ENCODE measurements at places on chromosomes 16 and 17.

GRCh38 chr17:44503147-44504029 is at the start of gene GPATCH8:
Gene GPATCH8, minus strand, starts transcription at chr17:44503406. Its CDS starts 36 bp downstream, at chr17:44503370.
- DNase-seq: peak; percentile 90

- no peak for DNase-seq
Measured at GRCh38 chr16:11235703-11235991, 20.4 kb downstream of the SOCS1 start.

DNA sequence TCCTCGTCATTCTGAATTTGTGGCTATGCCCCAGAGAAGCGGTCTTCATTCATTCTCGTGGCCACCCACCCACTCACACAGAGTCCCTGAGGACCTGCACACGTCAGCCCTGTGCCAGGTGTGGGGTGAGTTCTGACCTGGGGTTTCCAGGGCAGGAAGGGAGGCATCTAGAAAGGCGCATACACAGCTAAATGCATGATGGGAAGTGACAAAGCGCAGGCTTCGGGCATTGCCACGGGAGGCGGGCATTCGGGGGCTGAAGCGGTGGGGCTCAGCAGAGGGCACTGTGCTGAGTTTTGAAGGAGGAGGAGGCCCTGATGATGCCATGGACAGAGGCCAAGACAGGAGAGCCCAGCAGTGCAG is 10.9 kb downstream of the UBALD2 start:
- DNase-seq: no peak

DNA sequence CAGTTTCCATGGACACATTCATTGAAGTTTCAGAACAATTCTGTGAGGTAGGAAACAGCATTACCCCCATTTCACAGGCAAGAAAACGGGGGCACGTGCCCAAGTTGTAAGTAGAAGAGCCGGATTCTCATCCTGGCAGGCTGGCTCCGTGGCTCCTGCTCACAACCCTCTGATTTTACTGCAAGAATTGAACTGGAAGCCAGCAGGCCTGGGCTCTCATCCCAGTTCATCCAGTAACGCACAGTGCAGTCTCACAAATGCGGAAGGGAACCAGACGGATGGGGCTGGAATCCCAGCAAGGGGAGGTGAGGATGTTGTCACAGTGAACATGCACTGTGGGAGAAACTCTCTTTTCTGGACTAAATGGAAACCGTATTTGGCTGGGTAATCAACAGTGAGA is 40.7 kb upstream of the DOC2B start:
- peak; percentile 52 for DNase-seq

- no peak for DNase-seq
Measured at GRCh38 chr16:83271123-83271522, 536.7 kb upstream of the HSBP1 start.

DNA sequence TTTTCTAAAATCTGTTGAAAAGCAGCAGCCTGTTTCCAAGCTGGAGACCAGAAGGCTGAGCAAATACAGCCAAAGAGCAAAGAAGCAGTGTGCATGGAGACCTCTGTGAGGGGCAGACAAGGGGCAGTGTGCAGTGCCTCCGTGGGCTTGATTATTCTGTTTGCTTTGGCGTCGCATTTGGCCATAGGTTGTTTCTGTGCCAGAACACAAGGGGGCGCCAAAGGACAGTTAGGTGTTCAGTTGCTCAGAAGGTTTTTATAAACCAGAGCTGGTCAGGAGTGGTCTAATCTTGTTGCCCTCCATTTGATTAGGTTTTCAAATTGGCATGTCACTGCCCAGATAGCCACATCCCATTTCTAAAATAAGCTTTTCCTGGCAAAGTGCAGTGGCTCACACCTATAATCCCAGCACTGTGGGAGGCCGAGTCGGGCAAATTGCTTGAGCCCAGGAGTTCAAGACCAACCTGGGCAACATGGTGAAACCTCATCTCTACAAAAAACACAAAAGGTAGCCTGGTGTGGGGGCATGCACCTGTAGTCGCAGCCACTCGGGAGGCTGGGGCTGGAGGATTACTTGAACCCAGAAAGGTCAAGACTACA is 10.6 kb downstream of the MYH3 start:
- peak; percentile 85 for DNase-seq

DNA sequence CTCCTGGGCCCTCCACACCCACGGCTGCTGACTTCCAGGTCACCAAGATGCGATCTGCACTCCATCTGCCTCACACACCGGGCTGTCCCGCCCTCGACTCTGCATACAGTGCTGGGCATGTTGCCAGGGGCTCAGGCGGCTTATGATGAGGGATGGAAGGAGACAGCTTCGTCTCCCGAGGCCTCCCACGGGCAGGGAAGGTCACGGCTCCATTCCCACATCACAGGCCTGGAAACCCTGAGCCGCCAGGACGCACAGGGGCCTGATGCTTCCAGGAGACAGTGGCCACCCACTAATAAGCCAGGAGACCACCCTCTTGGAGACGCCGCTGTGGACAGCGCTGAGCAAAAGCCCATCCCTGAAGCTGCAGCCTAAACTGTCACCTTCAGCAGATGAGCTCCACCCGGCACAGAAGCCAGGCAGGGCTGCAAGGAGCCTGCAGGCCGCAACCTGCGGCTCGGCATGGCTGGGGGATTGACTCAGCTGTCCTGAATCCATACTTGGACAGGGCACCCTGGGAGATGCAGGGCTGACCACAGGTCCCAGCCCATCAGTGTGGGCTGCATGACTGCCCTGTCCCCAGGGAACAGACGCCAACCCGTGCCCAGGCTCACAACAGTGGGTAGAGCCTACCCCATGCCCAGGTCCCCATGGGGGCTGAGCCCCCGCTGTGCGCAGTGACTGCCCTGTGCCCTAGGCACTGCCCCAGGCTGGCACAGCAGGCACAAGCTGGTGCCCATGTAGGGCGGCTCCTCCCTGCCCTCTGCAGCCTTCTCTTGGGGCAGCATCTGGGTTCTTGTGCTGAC is 34.4 kb downstream of the SLC7A5 start:
- no peak for DNase-seq

DNA sequence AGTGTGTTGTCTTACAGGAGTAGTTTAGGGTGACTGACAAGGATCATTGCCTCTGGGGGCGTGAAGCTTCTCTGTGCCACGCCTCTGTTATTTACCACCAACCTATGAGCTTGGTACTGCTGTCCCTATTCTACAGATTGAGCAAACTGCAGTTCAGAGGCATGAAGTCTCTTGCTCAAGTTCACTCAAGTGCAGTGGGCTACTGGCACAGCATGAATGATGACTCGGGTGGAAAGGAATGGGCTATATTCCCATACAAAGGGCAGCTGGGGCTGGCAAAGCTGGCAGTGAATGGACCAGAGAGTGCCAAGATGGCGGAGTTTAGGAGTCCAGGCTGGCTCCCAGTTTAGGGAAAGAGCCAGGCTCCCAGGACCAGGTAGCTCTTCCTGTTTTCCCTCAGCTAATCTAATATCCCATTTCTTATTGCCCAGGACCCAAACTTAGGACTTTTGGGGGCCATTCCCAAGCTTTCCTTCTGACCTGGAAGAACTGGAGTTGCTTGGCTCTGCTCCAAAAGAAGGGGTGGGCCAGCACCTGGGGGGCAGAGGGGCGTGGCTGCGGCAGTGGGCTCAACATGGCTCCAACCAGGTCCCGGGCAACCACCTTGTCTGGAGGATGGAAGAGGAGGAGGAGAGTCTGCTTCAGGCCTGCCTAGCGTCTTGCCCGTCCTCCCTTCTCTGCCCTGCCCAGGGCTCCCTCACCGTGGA is 12.9 kb downstream of the PLK1 start:
- DNase-seq: no peak

DNA sequence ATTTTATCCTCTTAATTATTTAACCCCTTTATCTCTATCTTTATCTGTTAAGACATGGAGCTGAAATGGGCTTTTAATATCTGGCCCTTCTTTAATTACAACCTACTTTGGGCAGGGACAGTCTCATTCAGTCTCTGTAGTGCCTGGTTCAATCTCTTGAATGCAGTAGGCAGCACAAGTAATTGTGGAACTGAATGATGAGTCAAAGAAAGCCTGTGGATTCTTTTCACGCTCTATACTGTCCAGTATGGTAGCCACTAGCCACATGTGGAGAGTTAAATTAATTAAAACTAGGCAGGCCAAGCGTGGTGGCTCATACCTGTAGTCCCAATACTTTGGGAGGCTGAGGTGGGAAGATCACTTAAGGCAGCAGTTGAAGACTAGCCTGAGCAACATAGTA is 9.3 kb downstream of the BPTF start:
- no peak for DNase-seq

DNA sequence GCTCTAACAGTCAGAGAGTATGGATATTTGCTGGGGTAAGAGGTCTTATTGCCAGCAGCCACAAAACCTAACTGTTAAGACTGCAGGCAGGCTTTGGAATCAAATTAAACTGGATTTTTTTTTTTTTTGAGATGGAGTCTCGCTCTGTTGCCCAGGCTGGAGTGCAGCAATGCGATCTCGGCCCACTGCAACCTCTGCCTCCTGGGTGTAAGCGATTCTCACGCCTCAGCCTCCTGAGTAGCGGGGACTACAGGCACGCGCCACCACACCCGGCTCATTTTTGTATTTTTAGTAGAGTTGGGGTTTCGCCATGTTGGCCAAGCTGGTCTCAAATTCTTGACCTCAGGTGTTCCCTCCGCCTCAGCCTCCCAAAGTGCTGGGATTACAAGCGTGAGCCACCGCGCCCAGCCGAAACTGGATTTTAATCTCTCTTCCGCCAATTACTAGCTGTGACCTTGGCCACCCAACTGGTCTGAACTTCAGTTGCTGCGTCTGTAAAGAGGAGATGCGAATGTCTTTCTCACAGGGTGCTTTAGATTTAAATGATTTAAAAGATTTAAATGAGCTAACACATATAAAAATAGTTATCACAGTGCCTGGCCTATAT is 842 bp downstream of the MRPL10 start:
- no peak for DNase-seq

- no peak for DNase-seq
Measured at GRCh38 chr17:66647391-66647983, 187.4 kb upstream of the CACNG5 start.

GRCh38 chr17:72634621-72635020 is 457.9 kb downstream of the SLC39A11 start:
- DNase-seq: no peak

GRCh38 chr17:1487939-1488825 is 4.3 kb downstream of the MYO1C start:
- peak; percentile 81 for DNase-seq

- no peak for DNase-seq
Measured at GRCh38 chr17:17590141-17590751, 1.3 kb downstream of the PEMT start.

DNA sequence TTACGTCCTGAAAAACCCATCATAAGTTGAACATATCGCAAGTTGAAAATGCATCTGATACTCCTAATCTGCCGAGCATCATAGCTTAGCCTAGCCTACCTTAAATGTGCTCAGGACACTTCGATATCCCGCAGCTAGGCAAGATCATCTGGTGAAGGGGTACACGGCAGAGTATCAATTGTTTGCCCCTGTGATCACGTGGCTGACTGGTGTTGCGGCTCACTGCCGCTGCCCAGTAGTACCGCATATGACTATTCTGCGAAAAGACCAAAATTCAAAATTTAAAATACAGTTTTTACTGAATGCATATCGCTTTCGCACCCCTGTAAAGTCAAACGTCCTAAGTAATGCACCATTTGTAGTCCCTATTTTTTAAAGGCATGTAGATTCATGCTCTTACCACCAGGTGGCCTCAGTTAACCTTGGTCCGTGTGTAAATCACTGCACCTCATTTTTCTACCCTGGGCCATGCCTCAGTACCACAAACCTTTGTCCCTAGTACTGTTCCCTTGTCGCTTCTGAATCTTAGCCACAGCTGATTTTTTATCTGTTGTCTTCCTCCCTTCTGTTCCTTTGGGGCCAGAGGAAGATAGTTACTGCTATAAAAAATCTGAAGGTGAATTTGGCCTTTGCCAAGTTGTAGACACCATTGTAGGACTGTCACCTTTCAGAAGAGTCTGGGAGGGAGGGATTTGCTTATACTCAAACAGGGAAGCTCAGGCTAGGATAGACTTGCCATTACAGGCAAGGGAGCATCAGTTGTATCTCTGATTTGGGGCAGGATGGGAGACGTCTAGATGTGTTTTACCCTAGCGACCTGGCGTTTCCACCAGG is 34.4 kb downstream of the WWP2 start:
- peak; percentile 38 for DNase-seq

DNA sequence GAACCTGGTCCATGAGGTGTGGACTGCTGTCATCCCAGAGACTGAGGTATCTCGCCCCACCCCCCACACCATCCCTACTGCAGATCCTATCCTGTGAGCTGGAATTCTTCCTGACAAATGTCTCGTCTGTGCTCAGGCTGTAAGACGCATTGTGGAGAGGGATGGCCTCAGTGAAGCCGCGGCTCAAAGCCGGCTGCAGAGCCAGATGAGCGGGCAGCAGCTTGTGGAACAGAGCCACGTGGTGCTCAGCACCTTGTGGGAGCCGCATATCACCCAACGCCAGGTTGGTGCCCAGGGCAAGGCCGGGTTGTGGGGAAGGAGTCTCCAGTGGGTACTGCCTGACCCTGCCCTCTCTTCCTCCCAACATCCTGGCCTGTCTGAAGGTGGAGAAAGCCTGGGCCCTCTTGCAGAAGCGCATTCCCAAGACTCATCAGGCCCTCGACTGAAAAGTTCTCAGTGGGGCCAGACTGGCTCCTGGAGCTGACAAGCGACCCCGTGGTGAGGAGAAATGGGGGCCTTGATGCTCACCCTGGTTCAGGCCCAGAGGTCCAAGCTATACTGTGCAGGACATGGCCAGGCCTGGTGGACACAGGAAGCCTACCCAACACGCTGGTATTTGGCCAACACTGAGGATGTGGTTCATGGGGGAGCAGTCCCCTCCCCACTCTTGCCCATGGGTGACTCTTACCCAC is 1.2 kb upstream of the MLX start:
- DNase-seq: no peak

DNA sequence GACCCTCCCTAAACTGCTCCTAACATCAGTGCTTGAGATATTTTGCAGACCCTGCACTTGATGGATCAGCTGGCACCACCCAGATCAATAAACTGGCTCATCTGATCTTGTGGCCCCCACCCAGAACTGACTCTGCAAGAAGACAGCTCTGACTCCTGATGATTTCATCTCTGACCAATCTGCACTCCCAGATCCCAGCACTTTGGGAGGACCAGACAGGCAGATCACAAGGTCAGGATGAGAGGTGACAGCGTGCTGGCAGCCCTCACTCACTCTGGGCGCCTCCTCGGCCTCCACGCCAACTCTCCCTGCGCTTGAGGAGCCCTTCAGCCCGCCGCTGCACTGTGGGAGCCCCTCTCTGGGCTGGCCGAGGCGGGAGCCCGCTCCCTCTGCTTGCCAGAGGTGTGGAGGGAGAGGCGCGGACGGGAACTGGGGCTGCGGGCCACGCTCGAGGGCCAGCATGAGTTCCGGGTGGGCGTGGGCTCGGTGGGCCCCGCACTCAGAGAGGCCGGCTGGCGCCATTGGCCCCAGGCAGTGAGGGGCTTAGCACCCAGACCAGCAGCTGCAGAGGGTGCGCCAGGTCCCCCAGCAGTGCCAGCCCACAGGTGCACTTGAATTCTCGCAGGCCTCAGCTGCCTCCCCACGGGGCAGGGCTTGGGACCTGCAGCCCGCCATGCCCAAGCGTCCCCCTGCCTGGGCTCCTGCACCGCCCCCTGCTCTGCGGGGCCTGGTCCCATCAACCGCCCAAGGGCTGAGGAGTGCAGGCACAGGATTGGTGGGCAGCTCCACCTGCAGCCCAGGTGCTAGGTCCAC is 2.4 kb upstream of the C16orf54 start:
- DNase-seq: no peak

GRCh38 chr17:48488548-48489106 is 42.2 kb downstream of the HOXB1 start:
- DNase-seq: no peak
